ENCODE measurements at places on chromosomes 1 and 21.

- no peak for DNase-seq
Measured at GRCh38 chr1:170377896-170378634, 153.9 kb upstream of the GORAB start.

- no peak for DNase-seq
Measured at GRCh38 chr1:30881319-30882181, 27.0 kb downstream of the SDC3 start.

DNA sequence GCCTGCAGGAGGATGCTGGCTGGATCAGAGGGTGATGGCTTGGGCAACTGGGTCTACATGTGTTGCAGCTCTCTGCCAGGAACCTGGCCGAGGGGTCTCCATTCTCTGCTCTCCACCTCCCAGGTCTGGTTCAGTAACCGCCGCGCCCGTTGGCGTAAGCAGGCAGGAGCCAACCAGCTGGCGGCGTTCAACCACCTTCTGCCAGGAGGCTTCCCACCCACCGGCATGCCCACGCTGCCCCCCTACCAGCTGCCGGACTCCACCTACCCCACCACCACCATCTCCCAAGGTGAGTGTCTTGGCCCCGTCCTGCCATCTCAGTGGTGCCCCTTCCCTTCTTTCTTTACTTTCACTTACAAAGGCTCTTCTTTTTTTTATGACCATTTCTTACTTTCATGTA is 69.9 kb downstream of the PAX7 start:
- DNase-seq: no peak

GRCh38 chr1:24567792-24568388 is 12.0 kb downstream of the NCMAP start:
- no peak for DNase-seq

- no peak for DNase-seq
Measured at GRCh38 chr21:41772351-41773080, 5.7 kb upstream of the RIPK4 start.

DNA sequence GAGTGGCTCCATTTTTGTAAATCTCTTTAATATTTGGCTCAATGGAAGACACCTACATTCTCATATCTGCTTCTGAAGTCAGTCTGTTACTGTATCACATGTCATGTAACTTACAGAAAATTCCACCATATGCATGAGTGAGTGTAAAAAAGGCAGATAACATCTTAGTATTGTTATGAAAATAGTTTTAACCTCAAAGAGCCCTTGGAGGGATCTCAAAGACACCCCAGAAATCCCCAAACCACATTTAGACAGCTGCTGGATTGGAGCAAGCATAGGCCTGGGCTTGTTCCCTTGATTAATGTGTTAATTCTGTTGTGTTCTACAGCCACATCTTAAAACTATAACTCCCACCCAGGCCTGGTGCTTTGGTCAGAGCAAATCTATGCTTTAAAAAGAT is 16.9 kb downstream of the MACO1 start:
- DNase-seq: no peak

DNA sequence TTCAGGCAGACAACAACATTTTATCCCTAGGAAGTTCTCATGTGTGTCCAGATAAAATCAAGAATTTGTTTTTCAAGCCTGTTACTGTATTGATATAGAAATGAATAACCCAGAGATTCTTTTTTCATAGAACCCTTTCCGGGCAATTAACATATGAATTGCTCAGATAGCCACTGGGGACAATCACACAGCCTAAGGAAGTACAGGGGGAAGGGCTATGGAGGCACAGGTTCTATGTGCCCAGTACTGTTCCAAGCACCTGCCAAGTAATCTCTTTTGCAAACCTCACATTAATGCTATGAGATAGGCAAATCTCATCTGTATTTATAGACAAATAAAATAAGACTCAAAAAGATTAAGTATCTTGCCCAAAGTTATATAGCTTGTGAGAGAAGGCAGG is 84.9 kb downstream of the NTNG1 start:
- DNase-seq: no peak

GRCh38 chr1:40226192-40226591 is 21.5 kb upstream of the TMCO2 start:
- DNase-seq: no peak

GRCh38 chr1:111727056-111727455 is 12.1 kb downstream of the INKA2 start:
- DNase-seq: no peak

- no peak for DNase-seq
Measured at GRCh38 chr21:41662761-41663160, 104.1 kb downstream of the RIPK4 start.
